ENCODE measurements at places on chromosomes 1 and 21.

- DNase-seq, result no peak
Observed at GRCh38 chr1:224095339-224095738, 18.6 kb upstream of the FBXO28 start.

DNA sequence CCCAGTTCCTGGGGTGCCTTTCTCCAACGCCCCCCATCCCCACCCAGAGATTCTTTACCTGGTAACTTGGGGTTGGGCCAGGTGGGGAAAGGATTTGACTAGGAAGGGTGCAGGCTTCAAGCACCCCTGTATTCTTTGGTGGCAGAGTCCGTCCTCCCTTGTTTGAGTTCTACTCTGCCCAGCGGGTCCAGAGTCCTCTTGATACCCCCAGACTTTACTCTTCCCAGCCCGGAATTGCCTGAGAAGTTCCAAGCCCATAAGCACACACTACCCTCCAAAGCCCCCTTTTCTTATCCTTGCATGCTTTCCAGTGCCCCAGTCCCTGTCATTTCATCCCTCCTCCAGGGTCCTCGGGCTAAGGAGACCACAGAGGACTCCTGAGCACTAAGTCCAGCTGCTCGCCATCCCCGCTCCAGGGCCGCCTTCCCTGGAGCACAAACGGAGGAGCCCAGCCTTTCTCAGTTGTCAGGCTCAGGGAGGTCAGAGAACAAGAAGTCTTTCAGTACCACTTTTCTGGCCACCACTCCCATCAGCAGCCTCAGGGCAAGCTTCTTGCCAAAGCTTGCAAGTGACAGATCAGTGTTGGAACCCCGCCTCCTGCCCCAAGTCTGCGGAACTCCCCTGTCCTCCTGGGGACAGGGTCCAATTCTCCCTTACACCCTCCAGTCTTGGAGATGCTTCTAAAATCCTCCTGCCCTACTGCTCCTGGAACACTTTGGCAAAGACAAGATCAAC lies 12.2 kb downstream of the SLC45A3 start:
- DNase-seq, result no peak

DNA sequence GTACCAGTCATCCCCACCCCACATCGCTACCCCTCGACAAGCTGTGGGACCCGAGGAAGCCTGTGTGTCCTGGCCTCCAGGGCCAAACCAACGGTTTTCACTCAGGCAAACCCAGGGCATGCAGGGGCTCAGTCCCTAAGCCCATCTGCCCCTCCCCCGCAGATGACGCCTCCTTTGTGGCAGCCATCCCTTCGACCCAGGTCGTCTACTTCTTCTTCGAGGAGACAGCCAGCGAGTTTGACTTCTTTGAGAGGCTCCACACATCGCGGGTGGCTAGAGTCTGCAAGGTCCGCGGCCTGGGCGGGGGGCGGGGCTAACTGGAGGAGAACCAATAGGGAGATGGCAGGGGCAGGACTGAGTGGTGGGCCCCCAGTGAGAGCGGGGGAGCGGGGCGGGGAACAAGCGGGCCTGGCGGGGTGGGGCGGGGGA lies 7.4 kb downstream of the SEMA4A start:
- peak; percentile 86 for DNase-seq

- peak; percentile 95 for DNase-seq
Observed at GRCh38 chr1:46718727-46719622, at the start of gene EFCAB14. Gene EFCAB14 (minus strand): TSS chr1:46719114. CDS start chr1:46718087, 1,027 bp downstream.

GRCh38 chr1:115355069-115355468 lies 17.0 kb upstream of the NGF start:
- no peak for DNase-seq

- DNase-seq, result no peak
Observed at GRCh38 chr1:115539061-115539460, 102.7 kb upstream of the VANGL1 start.

- DNase-seq, result no peak
Observed at GRCh38 chr1:211742272-211742671, 66.9 kb upstream of the NEK2 start.

DNA sequence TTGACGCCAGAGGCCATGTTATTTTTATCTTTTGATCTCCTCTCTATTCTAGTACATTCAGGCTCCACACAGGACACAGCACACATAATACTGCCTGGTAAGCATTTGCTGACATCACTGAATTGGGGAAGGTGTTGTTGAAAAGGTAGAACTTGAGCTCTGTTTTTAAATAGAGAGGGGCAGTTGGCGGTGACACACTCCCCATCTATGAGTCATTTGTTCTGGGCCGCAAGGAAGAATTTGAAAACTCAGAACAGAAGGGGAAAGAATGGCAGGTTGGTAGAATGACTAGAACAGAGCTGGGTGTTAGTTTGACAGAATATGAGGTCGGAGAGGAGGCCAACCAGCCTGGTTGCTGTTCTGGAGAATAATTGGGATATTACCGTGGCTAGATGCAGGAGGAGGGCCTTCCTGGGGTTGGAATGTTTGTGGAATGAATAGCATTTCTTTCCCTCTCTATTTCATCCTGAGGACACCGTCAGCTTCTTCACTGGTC lies 52.1 kb upstream of the ERRFI1 start:
- no peak for DNase-seq

DNA sequence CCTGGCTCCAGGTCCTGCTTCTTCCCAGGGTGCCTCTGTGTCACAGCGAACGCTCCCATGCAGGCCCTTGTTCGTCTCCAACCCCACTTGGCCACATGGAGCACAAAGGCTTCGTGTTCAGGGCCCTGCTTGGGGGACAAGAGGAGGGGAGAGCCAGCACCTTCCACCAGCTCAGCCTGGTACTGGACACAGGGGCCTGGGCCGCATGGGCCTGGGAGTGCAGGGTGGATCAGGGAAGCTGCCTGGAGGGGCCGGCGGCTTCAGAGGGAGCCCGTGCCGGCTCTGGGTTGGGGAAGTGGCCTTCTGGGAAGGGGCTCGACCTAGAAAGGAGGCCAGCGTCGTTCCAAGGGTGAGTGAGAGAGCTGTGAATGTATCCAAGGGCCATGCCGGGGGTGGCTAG lies 53.0 kb downstream of the UMODL1 start:
- no peak for DNase-seq

GRCh38 chr1:50796272-50796671 lies 163.8 kb downstream of the FAF1 start:
- peak; percentile 14 for DNase-seq

GRCh38 chr21:33007747-33008146 lies 18.0 kb upstream of the OLIG2 start:
- no peak for DNase-seq

DNA sequence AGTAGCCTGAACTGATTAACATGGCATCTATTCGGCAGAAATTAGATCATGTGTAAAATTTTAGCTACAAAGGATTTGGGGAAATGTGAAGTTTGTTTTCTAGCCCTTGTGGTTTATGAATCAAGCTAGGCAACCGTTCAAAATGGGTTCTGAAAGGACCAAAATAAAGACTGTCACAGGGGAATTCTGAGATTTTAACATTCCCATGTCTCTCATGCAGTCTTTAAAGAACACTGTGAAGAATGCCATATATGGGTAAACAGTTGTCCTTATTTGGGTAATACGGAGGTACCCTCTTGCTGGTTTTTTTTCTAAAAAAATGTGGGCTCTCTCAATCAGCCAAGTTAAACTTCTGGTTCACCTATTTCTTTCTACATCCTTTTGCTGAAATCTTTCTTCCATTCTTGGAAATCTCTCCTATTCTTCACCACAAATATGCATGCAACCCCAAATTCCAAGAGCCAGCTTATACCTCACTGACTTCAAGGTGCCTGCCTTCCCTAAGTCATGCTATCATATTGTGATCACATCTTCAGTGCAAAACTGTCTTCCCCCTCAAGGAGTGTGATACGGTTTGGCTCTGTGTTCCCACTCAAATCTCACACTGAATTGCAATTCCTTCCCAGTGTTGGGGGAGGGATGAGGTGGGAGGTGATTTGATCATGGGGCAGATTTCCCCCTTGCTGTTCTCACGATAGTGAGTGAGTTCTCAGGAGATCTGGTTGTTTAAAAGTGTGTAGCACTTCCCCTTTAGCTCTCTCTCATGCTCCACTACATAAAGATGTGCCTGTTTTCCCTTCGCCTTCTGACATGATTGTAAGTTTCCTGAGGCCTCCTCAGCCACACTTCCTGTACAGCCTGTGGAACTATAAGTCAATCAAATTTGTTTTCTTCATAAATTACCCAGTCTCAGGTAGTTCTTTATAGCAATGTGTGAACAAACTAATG lies 308.7 kb downstream of the TTLL7 start:
- no peak for DNase-seq

DNA sequence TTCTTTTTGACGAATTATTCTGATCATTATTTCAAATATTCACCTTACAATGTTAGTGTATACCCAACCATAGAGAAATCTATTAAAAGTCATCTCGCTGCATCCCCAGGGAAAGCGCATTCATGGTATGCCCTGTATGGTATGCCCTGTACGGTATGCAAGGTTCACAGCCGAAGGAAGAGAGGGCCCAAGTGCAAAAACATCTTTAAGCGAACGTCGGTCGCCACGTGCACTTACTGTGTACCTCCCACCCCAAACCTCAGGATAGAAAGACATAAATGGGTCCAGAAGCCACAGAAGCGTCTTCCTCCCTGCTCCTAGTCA lies 14.4 kb downstream of the HLX start:
- no peak for DNase-seq

All from common myeloid progenitor, CD34-positive (primary cell).